ENCODE measurements at places on chromosomes 4 and X. TPM values are rescaled to one million over a fixed set of nuclear protein-coding genes. Genes with fewer than 3 reads are reported as not detected.

The RBM47 gene
- total RNA-seq, result 10.1 TPM

The GAGE13 gene
- 9.5 TPM for total RNA-seq

The CASP3 gene
- 16.7 TPM for total RNA-seq

The SMPX gene
- 2.3 TPM for total RNA-seq

The PITX2 gene
- 4.8 TPM for total RNA-seq

The CLRN2 gene
- not detected for total RNA-seq

The SLC16A2 gene
- total RNA-seq, result 0.11 TPM

The GABRQ gene
- total RNA-seq, result not detected

The IL2 gene
- total RNA-seq, result not detected

The MID2 gene
- 2.6 TPM for total RNA-seq

The GC gene
- total RNA-seq, result not detected

The SRPX2 gene
- 16.0 TPM for total RNA-seq

The UBQLN2 gene
- 5.4 TPM for total RNA-seq

The XK gene
- 0.08 TPM for total RNA-seq

The SULT1B1 gene
- 0.11 TPM for total RNA-seq

The WNK3 gene
- 0.64 TPM for total RNA-seq

The SYTL4 gene
- 1.3 TPM for total RNA-seq

The HS6ST2 gene
- 17.4 TPM for total RNA-seq

The LRRC66 gene
- total RNA-seq, result 0.11 TPM

The FRMPD3 gene
- not detected for total RNA-seq

The PCDH18 gene
- 1.6 TPM for total RNA-seq

The EVC2 gene
- not detected for total RNA-seq

The DKK2 gene
- total RNA-seq, result 0.49 TPM

The GASK1B gene
- 1.1 TPM for total RNA-seq

The CTAG1B gene
- total RNA-seq, result 66.2 TPM

The PDLIM3 gene
- total RNA-seq, result 17.0 TPM

The TMEM271 gene
- total RNA-seq, result not detected

The GLRA3 gene
- total RNA-seq, result not detected

The ZAR1 gene
- total RNA-seq, result 1.1 TPM

The XAGE1A gene
- 216 TPM for total RNA-seq

The XAGE3 gene
- not detected for total RNA-seq

The RXFP1 gene
- total RNA-seq, result not detected

The PROM1 gene
- total RNA-seq, result 0.11 TPM

The OPHN1 gene
- total RNA-seq, result 6.3 TPM

The MAGED4 gene
- 0.32 TPM for total RNA-seq

The UCHL1 gene
- not detected for total RNA-seq

The MCF2 gene
- total RNA-seq, result 0.72 TPM

The VGLL1 gene
- not detected for total RNA-seq

The MAGIX gene
- 6.1 TPM for total RNA-seq

The PRDM8 gene
- 0.72 TPM for total RNA-seq

The QRFPR gene
- 12.5 TPM for total RNA-seq

The TLR7 gene
- not detected for total RNA-seq

The TMEM144 gene
- total RNA-seq, result 2.3 TPM

The IQCM gene
- 0.74 TPM for total RNA-seq

The PAK3 gene
- total RNA-seq, result 0.38 TPM

The LRIT3 gene
- not detected for total RNA-seq

The TRMT10A gene
- total RNA-seq, result 3.8 TPM

The PLXNA3 gene
- 6.0 TPM for total RNA-seq

The MAGEA4 gene
- total RNA-seq, result 922 TPM

The CSAG3 gene
- 11.0 TPM for total RNA-seq
